ENCODE measurements at places on chromosomes 7 and 10.

- no peak for DNase-seq
These were observed 530.6 kb downstream of the PHTF2 start for GRCh38 chr7:78329001-78329655.

GRCh38 chr10:61793760-61794703 lies 107.5 kb upstream of the ARID5B start:
- DNase-seq: no peak

GRCh38 chr7:70926666-70927065 lies 205.3 kb upstream of the GALNT17 start:
- no peak for DNase-seq

GRCh38 chr7:99938296-99938695 lies 8.9 kb upstream of the GJC3 start:
- no peak for DNase-seq

GRCh38 chr10:82742478-82742877 lies 867.5 kb downstream of the NRG3 start:
- no peak for DNase-seq

DNA sequence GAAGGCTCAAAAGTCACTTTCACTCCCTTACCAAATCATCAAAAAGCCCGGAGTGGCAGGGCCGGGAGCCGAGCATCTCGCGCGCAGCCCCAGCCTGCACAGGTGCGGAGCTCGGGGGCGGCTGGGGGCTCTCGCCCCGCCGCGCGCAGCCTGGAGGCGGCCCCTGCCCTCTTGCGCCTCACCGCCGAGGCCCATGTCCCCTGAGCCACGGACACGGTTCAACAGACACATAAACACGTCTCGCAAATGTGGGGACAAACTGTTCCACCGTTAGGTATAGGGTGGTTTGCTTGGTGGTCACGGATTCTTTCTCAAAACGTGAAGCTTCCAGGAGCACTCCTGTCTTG lies 700 bp downstream of the GSAP start:
- DNase-seq: no peak

GRCh38 chr10:68598978-68599770 lies 39.0 kb downstream of the TET1 start:
- no peak for DNase-seq

GRCh38 chr10:109934958-109935793 lies 11.9 kb upstream of the XPNPEP1 start:
- no peak for DNase-seq
